ENCODE measurements at places on chromosomes 1 and 21. TPM values are rescaled to one million over a fixed set of nuclear protein-coding genes. Genes with fewer than 3 reads are reported as not detected.

Gene ARHGAP30
- 0.55 TPM for total RNA-seq

- no peak overlapping the region for H3K4me3 ChIP-seq
- DNase-seq: no peak
Measured at GRCh38 chr1:90717356-90717664, 208 bp upstream of the BARHL2 start.

DNA sequence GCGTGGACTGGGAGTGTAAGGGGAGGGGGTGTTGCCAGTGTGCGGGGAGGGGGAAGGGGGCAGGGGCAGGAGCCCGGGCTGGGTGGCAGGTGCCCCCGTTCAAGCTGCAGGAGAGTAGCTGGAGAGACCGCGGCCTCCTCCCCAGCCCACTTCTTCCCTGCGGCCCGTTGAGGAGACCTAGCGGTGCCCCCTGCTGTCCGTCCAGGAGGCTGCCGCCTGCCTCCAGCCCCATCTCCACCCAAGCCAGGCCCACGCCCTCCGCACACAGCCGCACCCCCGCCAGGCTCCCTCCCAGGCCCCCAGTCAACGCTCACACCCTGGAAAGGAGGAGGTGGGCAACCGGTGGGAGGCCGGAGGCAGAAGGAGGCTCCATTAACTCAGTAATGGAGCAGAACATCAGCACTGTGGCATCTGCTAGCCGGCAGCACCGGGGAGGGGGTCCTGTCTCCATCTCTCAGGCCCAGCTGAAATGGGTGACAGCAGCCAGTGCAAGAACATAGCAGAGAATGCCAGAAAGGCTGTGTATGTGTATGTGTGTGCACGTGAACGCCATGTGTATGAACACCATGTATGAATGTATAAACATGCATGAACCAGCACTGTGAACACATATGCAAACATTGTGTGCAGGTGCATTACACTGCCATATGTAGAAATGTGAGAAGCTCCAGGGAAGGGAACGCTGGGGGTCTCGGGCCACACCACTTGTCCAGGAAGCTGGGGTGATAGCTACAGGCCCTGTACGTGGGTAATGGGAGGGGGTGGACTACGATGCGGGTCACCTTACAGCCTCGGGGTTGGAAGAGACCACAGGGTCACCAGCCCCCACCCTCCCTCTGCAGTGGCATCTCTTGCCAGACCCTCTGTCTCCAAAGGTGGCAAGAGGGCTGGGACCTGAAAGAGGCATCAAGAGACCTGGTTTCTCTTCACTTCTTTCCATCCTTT lies 84.6 kb downstream of the SYT2 start:
- no peak overlapping the region for H3K4me3 ChIP-seq
- no peaks in the 10 kb centered on the region for H3K4me1 ChIP-seq
- H3K36me3 ChIP-seq: no peaks in the 10 kb centered on the region
- no peak overlapping the region for H3K27ac ChIP-seq
- DNase-seq: peak; percentile 53

GRCh38 chr1:34863501-34863900 lies 4.0 kb upstream of the SMIM12 start:
- H3K27me3 ChIP-seq: no peaks in the 10 kb centered on the region
- peaks cover 9% of the 10 kb centered on the region for H3K4me1 ChIP-seq
- H3K4me3 ChIP-seq: no peak overlapping the region
- DNase-seq: no peak
- no peak overlapping the region for H3K27ac ChIP-seq
- H3K36me3 ChIP-seq: no peaks in the 10 kb centered on the region

- H3K27me3 ChIP-seq: no peaks in the 10 kb centered on the region
Measured at GRCh38 chr1:182292193-182292741, 99.3 kb downstream of the GLUL start.

DNA sequence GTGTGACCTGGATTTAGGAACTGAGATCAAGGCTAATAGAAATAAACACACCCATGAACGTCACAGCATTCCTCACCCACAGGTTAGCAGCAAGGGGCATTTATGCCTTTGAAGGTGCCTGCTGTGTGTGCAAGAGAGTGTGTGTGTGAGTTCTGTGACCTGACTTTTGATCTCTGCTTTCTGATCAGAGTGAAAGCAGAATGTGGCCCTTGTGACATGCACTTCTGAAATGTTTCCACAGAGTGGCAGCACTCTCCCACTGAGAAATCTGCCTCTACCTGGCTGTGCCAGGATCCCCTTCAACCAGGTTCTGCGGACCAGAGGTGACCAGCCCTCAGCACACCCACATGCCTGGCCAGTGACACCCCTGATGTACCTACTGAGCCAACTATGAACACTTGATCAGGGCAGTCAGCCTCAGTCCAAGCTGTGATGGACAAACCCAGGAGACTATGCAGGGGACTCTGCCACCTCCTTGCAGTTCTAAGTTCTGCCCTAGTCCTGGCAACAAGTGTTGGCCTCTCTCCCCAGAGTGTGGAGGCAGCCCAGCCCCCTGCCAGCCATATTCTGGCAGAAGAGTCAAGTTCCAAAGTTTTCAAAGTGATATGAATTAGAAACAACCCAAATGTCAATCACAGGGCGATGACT lies 41.0 kb downstream of the RXRG start:
- no peaks in the 10 kb centered on the region for H3K27me3 ChIP-seq
- no peaks in the 10 kb centered on the region for H3K4me1 ChIP-seq
- no peaks in the 10 kb centered on the region for H3K36me3 ChIP-seq
- no peak overlapping the region for H3K27ac ChIP-seq
- no peak overlapping the region for H3K4me3 ChIP-seq

DNA sequence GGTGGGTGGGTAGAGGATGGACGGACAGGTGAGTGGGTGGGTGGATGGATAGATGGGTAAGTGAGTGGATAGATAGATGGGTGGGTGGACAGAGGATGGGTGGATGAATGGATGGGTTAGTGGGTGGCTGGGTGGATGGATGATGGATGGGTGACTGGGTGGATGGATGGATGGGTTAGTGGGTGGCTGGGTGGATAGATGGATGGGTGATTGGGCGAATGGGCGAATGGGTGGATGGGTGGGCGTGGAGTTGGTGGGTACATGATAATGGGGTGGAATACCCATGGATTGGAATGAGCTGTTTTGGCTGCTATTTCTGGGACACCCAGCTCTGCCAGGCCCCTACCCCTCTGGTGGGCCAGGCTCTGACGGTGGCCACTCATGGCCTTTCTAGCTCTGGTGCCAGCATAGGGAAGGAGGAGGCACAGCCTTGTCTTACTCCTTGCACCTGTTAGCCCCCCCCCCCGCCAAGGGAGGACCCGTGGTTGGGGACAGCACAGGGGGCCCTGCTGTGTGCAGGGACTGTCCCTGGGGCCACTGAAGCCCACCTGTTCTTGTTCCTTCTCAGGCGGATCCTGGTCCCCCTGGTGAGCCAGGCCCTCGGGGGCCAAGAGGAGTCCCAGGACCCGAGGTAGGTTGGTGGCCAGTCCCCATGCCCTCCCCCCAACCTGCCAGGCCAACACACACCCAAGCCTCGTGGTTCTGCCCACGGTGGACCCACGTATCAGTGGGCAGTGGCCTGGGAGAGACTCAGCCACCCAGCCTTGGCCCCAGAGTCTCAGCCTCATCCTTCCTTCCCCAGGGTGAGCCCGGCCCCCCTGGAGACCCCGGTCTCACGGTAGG lies 26.4 kb downstream of the COL6A2 start:
- peaks cover 19% of the 10 kb centered on the region for H3K4me1 ChIP-seq

- peaks cover 7% of the 10 kb centered on the region for H3K4me1 ChIP-seq
- H3K27ac ChIP-seq: no peak overlapping the region
- no peaks in the 10 kb centered on the region for H3K27me3 ChIP-seq
Measured at GRCh38 chr1:35561972-35562680, 4.5 kb downstream of the NCDN start.

GRCh38 chr1:160708118-160708517 lies 3.5 kb downstream of the CD48 start:
- H3K36me3 ChIP-seq: no peaks in the 10 kb centered on the region
- H3K27ac ChIP-seq: no peak overlapping the region
- no peaks in the 10 kb centered on the region for H3K4me1 ChIP-seq
- no peak for DNase-seq
- peaks cover 97% of the 10 kb centered on the region for H3K27me3 ChIP-seq

- no peaks in the 10 kb centered on the region for H3K36me3 ChIP-seq
- H3K27ac ChIP-seq: no peak overlapping the region
- H3K4me3 ChIP-seq: no peak overlapping the region
- no peaks in the 10 kb centered on the region for H3K27me3 ChIP-seq
- DNase-seq: no peak
- peaks cover 5% of the 10 kb centered on the region for H3K4me1 ChIP-seq
Measured at GRCh38 chr21:41521489-41522027, 13.6 kb upstream of the TMPRSS2 start.

GRCh38 chr1:54906586-54906985 lies 19.6 kb upstream of the DHCR24 start:
- H3K36me3 ChIP-seq: no peaks in the 10 kb centered on the region
- no peaks in the 10 kb centered on the region for H3K27me3 ChIP-seq
- H3K4me3 ChIP-seq: no peak overlapping the region
- H3K27ac ChIP-seq: no peak overlapping the region
- H3K4me1 ChIP-seq: peaks cover 19% of the 10 kb centered on the region
- no peak for DNase-seq

Gene MAN1A2
- total RNA-seq: 18.0 TPM

Gene SPRR5
- not detected for total RNA-seq

DNA sequence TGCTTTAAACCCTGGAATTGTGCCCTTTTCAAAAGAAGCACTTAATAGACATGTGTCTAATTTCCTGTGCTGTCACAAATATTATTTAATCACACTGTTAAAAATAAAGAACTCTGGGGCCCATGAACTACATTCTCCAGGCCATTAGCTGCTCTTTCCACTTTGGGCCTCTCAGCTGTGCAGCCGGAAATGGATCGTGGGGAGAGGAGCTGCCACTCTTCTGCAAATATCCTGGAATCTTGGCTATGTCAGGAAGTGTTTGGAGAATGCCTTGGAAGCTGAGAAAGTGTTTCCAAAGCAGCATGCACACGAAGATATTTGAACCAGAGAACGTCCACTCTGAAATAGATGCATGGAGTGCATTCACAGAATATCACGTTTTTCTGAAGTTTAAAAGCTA lies 27.5 kb upstream of the VPS26C start:
- DNase-seq: no peak
- no peaks in the 10 kb centered on the region for H3K36me3 ChIP-seq
- no peak overlapping the region for H3K4me3 ChIP-seq

Gene HHAT
- 2.4 TPM for total RNA-seq

- DNase-seq: no peak
- no peaks in the 10 kb centered on the region for H3K4me1 ChIP-seq
- no peak overlapping the region for H3K4me3 ChIP-seq
- no peak overlapping the region for H3K27ac ChIP-seq
- H3K36me3 ChIP-seq: no peaks in the 10 kb centered on the region
- no peaks in the 10 kb centered on the region for H3K27me3 ChIP-seq
Measured at GRCh38 chr1:67440339-67440738, 10.1 kb upstream of the SERBP1 start.

- DNase-seq: no peak
- no peak overlapping the region for H3K4me3 ChIP-seq
- no peaks in the 10 kb centered on the region for H3K36me3 ChIP-seq
- peaks cover 17% of the 10 kb centered on the region for H3K4me1 ChIP-seq
- no peaks in the 10 kb centered on the region for H3K27me3 ChIP-seq
- H3K27ac ChIP-seq: no peak overlapping the region
Measured at GRCh38 chr1:25784575-25785051, 15.4 kb upstream of the SELENON start.

DNA sequence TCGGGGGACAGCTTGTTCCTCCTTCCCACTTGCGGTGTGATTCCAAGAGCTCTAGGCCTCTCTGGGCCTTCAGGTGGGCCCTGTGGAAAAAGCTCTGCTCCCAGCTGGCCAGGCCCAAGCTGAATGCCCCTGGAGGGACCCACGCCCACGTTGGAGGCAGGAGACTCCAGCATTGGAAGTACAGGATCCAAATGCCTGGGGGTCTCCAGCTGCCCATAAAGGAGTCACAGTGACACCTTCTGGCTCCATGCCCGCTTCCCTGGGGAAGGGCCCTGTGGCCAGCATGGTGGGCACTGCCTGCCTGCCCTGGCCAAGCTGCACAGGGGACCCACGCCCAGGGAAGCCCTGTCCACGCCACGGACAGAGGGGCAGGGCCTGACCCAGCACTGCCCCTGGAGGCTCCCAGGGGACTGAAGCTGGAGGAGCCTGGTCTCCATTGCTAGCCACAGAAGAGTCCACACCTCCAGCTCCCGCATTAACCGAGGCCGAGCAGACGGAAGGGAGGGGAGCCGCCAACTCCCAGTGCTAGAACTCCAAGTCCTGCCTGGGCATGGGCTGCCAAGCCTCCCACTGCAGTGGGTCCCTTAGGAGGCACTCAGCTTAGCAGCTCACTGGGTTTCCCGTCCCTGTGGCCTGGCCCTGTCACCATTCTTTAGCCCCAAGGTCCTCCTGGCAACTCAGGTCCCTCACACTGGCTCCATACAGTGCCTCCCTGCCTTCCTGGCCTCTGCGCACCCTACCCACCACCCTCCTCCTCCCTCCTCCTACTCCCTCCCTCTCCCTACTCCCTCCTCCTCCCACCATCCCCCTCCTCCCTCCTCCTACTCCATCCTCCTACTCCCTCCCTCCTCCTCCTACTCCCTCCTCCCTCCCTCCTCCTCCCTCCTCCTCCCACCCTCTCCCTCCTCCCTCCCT lies 41.9 kb downstream of the WNT9A start:
- no peaks in the 10 kb centered on the region for H3K4me1 ChIP-seq
- no peaks in the 10 kb centered on the region for H3K27me3 ChIP-seq
- no peak overlapping the region for H3K4me3 ChIP-seq
- H3K27ac ChIP-seq: no peak overlapping the region
- no peaks in the 10 kb centered on the region for H3K36me3 ChIP-seq
- no peak for DNase-seq

Data from PC-3 (cell line).